Activated CD4-positive, alpha-beta T cell treated with anti-CD3 and anti-CD28 coated beads, Interleukin-2, amount 10 ng/mL, durations not matched to agents 24 days and 14 days (primary cell): ENCODE measurements at places on chromosomes 3 and 15. TPM values are rescaled to one million over a fixed set of nuclear protein-coding genes. Genes with fewer than 3 reads are reported as not detected.

Gene SYNPR
- not detected in 2 replicates for total RNA-seq

DNA sequence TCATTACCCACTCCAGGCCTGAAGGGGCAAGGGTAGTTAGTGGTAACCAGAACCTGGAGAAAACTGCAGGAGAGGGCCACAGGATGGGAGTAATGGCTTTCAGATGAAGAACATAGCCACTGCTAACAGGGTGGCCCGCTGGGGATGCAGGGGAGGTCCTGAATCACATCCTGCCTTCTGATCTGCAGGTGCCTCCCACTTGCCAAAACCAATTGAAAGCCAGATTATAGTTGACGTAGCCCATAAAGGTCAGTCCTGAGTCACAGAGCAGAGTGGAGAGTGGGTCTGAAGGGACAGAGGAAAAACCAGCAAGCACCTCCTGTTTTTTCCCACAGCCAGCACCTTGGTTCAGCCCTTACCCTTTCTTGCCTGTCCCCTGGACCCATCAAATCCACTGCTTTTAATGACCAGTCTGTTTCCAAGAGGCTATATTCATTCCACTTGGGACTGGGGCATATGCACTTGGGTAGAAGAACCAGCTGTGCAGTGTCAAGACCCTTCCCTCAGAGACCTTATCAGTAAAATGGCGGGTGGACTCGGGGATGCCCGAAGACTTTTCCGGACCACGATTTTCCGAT, 646 bp upstream of the SLC35G2 start:
- H3K27ac ChIP-seq, result peak overlapping the region; percentile 81
- peaks cover 38% of the 10 kb centered on the region for H3K27me3 ChIP-seq

Gene LYZL4
- not detected in 2 replicates for total RNA-seq

- H3K27ac ChIP-seq, result no peak overlapping the region
- no peaks in the 10 kb centered on the region for H3K27me3 ChIP-seq
- no peak overlapping the region for H3K4me3 ChIP-seq
- no peaks in the 10 kb centered on the region for H3K36me3 ChIP-seq
- DNase-seq, result no peak
- H3K4me1 ChIP-seq, result no peaks in the 10 kb centered on the region
Observed at GRCh38 chr3:30538791-30539190, 67.6 kb upstream of the TGFBR2 start.

Gene TIPARP
- total RNA-seq, result 17.7 and 18.7 TPM in 2 replicates

Gene PLSCR4
- not detected in 2 replicates for total RNA-seq

- DNase-seq, result no peak
- H3K27me3 ChIP-seq, result no peaks in the 10 kb centered on the region
- H3K36me3 ChIP-seq, result peaks cover 60% of the 10 kb centered on the region
- H3K27ac ChIP-seq, result peak overlapping the region; percentile 48
- H3K4me1 ChIP-seq, result peaks cover 21% of the 10 kb centered on the region
- H3K4me3 ChIP-seq, result no peak overlapping the region
Observed at GRCh38 chr15:49023354-49023753, 22.9 kb downstream of the SECISBP2L start.

Gene MST1R
- total RNA-seq, result 1.0 and 1.5 TPM in 2 replicates

DNA sequence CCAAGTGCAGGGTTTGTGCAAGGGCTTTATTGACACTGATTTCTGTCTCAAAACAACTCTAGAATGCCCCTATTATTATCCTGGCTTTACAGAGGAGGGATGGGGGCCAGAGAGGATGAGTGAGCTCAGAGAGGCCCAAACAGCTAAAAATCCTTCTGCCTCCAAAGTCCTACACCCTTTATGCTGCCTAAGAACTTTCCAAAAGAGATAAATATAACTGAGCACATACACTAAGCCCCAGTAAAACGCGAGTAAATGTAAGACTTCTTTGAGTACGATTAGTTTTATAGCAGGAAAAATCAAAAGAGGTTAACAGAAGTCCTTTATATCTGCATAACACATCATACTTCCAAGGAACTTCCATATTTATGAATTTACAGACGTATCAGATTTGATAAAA, 149.1 kb downstream of the CTNNB1 start:
- no peaks in the 10 kb centered on the region for H3K4me1 ChIP-seq
- DNase-seq, result no peak
- H3K27me3 ChIP-seq, result no peaks in the 10 kb centered on the region
- H3K4me3 ChIP-seq, result no peak overlapping the region
- H3K36me3 ChIP-seq, result no peaks in the 10 kb centered on the region

DNA sequence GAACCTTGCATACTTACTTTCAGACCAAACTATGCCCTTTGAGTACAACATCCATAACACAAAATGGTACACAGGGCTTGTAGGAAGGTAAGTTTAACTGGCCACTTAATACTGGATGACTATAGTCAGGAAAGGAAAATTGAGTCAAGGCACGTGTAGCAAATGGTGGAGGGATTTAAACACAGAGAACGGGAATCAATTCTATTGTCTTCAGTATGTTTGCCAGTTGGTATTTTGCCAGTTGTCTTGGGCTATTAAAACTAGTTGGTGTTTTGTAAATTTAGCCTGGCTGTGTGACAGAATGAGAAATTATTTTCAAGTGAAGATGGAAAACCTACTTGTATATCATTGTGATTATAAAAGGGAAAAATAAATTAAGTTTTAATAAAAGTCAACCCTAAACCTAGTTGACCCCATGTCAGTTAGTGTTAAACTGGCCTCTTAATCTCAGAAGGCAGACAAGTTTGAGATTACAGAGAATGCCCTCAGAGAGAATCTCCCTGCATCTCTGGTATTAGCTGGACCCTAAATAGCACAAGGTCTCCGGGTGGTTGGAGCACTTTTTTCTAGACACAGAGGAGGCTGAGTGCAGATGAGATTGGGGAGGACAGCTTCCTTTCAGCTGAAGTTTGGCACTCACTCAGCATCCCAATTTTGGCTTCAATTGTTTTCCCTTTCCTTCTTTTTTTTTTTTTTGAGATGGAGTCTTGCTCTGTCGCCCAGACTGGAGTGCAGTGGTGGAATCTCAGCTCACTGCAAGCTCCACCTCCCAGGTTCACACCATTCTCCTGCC, 91.2 kb downstream of the MB21D2 start:
- no peak for DNase-seq
- H3K27ac ChIP-seq, result no peak overlapping the region
- H3K27me3 ChIP-seq, result no peaks in the 10 kb centered on the region
- H3K36me3 ChIP-seq, result peaks cover 26% of the 10 kb centered on the region
- no peak overlapping the region for H3K4me3 ChIP-seq
- H3K4me1 ChIP-seq, result peaks cover 30% of the 10 kb centered on the region

DNA sequence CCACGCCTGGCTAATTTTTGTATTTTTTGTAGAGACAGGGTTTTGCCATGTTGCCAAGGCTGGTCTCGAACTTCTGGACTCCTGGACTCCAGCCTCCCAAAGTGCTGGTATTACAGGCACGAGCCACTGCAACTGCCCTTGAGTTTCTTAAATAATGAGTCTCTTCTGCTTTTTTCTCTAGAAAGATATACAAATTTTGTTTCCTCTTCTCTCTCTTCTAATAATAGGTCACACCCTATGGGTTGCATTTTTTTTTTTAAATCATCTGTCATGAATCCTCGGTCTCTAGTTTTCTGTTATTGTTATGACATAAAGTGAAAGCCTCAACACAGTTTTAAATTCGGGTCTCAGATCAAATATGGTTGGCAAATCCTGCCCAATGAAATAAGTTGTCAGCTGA, 111.2 kb downstream of the IL12A start:
- no peak overlapping the region for H3K27ac ChIP-seq
- H3K4me1 ChIP-seq, result no peaks in the 10 kb centered on the region
- H3K4me3 ChIP-seq, result no peak overlapping the region
- peaks cover 4% of the 10 kb centered on the region for H3K27me3 ChIP-seq
- no peaks in the 10 kb centered on the region for H3K36me3 ChIP-seq

GRCh38 chr3:114499976-114500375, 206.1 kb downstream of the TIGIT start:
- no peak overlapping the region for H3K4me3 ChIP-seq
- H3K27me3 ChIP-seq, result peaks cover 30% of the 10 kb centered on the region
- no peak for DNase-seq
- no peak overlapping the region for H3K27ac ChIP-seq

- H3K27ac ChIP-seq, result no peak overlapping the region
- H3K27me3 ChIP-seq, result peaks cover 6% of the 10 kb centered on the region
- DNase-seq, result no peak
- no peaks in the 10 kb centered on the region for H3K36me3 ChIP-seq
Observed at GRCh38 chr3:44039006-44039405, 202.7 kb upstream of the TOPAZ1 start.

- DNase-seq, result no peak
- peaks cover 38% of the 10 kb centered on the region for H3K36me3 ChIP-seq
- no peak overlapping the region for H3K4me3 ChIP-seq
- H3K4me1 ChIP-seq, result no peaks in the 10 kb centered on the region
- no peaks in the 10 kb centered on the region for H3K27me3 ChIP-seq
Observed at GRCh38 chr15:55334997-55335396, 16.0 kb downstream of the PIGB start.

DNA sequence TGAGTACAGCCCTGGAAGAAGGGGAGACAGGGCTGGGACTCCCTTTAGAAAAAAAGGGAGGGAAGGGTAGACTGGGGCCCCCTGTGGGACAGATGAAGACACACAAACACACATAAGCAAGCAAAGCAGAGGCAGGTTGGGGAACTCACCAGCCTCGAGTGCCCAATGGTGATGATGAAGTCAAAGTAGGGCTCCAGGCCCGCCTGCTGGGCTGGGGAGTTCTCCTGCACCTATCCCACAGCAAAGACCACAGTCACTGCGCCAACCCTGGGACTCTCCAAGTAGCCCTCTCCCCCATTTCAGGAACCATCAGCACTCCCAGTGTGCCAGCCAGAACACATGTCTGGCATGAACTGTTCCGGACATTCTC, 4.1 kb downstream of the GORASP1 start:
- H3K27me3 ChIP-seq, result no peaks in the 10 kb centered on the region
- peaks cover 48% of the 10 kb centered on the region for H3K4me1 ChIP-seq
- peaks cover 10% of the 10 kb centered on the region for H3K36me3 ChIP-seq
- H3K4me3 ChIP-seq, result no peak overlapping the region
- no peak overlapping the region for H3K27ac ChIP-seq

Gene ZNF80
- total RNA-seq, result 0.19 and 0.21 TPM in 2 replicates

Gene KBTBD8
- total RNA-seq, result 16.8 and 17.0 TPM in 2 replicates

Gene HERC2
- 43.8 and 47.0 TPM in 2 replicates for total RNA-seq

GRCh38 chr3:66399529-66400232, 101.1 kb downstream of the LRIG1 start:
- peaks cover 6% of the 10 kb centered on the region for H3K4me1 ChIP-seq
- no peaks in the 10 kb centered on the region for H3K27me3 ChIP-seq
- H3K27ac ChIP-seq, result no peak overlapping the region
- no peak for DNase-seq
- no peak overlapping the region for H3K4me3 ChIP-seq

DNA sequence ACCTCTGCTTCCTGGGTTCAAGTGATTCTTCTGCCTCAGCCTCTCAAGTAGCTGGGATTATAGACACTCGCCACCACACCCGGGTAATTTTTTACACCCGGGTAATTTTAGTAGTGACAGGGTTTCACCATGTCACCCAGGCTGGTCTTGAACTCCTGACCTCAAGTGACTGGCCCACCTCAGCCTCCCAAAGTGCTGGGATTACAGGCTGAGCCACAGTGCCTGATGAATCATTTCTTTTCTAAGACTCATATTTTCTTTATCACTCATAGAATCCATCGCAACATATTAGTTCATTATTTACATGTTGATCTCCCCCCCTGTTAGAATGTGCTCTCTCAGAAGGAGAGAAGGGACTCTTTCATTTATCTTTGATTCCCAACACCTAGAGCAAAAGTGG, 109.5 kb upstream of the PTPRG start:
- H3K4me1 ChIP-seq, result no peaks in the 10 kb centered on the region
- H3K27ac ChIP-seq, result no peak overlapping the region
- no peaks in the 10 kb centered on the region for H3K27me3 ChIP-seq

DNA sequence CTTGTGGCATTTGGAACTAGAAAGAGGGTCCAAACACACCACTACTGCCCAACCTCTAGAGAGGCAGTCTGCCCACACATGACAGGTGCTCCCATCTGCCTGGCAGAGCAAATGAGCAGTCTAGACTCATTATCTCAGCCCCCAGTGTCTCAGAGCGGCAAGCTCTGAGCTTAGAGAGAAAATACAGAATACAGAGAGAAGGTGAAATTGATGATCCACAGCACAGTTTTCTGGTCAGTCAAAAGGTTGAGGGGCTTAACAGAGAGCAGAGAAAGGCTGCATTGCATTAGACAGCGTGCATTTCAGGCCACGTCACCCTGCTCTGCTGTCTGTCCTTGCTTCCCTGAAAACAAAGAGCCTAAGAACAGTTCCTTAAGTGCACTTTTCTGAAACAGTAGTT, 135.1 kb downstream of the KCNMB2 start:
- no peak for DNase-seq
- H3K27ac ChIP-seq, result no peak overlapping the region
- H3K36me3 ChIP-seq, result no peaks in the 10 kb centered on the region
- H3K4me3 ChIP-seq, result no peak overlapping the region
- peaks cover 9% of the 10 kb centered on the region for H3K27me3 ChIP-seq

DNA sequence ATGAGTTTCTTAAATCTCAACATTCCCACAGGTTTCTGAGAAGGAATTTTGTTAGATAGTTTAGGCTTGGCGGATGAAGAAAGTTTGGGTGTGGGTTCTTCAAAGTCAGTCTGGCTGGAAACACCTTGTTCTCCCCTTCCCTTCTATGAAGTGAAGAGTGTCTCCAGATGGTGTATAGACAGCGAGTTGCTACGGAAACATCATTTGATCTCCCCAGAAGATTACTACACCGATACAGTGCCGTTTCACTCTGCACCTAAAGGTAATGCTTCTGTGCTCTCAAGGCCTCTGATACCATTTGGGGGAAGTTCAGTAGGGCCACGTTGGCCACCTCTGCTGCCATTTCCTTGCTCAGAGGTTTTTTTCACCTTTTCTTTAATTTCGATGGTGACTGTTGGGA, 20.6 kb downstream of the DLEC1 start:
- no peaks in the 10 kb centered on the region for H3K27me3 ChIP-seq
- no peak for DNase-seq
- no peak overlapping the region for H3K4me3 ChIP-seq
- H3K27ac ChIP-seq, result no peak overlapping the region

Gene TMEM207
- not detected in 2 replicates for total RNA-seq

DNA sequence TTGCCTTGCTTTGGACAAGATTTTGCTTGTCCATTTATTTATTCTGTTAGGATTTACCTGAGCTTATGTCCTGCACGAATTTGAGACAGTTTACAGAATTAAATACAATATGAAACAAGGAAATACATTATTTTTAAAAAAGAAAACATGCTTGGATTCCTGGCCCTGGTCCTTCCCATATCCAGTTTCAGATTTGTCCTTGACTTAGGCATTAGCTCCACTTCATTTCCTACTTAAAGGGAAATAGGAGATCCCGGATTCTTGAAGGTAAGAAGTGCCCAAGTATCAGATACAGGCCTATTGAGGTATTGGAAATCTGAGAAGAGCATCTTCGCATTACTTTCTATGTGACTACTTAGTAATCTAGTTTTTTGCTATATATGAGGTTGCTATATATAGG, 672.0 kb downstream of the SI start:
- H3K4me1 ChIP-seq, result no peaks in the 10 kb centered on the region
- H3K27ac ChIP-seq, result no peak overlapping the region
- H3K36me3 ChIP-seq, result no peaks in the 10 kb centered on the region

Gene SLC28A1
- not detected in 2 replicates for total RNA-seq

GRCh38 chr15:73127302-73127936, 75.2 kb downstream of the NEO1 start:
- H3K4me1 ChIP-seq, result no peaks in the 10 kb centered on the region
- no peaks in the 10 kb centered on the region for H3K36me3 ChIP-seq
- H3K4me3 ChIP-seq, result no peak overlapping the region
- peak; percentile 73 for DNase-seq

- H3K36me3 ChIP-seq, result no peaks in the 10 kb centered on the region
- H3K27me3 ChIP-seq, result peaks cover 79% of the 10 kb centered on the region
- H3K4me3 ChIP-seq, result no peak within 1 kb of the TSS
- peak; percentile 72 for DNase-seq
- no peak within 1 kb of the TSS for H3K27ac ChIP-seq
- peaks cover 1% of the 10 kb centered on the region for H3K4me1 ChIP-seq
Observed at GRCh38 chr15:45129651-45130129, at the start of the genes DUOX1 and DUOXA1. DUOX1 (plus strand) TSS chr15:45129994; CDS start chr15:45131967, 1,973 bp downstream. DUOXA1 (minus strand) TSS chr15:45129879; CDS start chr15:45123014, 6,865 bp downstream.
